ENCODE measurements at places on chromosomes 3 and 15.
A peak's percentile ranks its signal among the peaks of the same experiment; 100 is the strongest.

GRCh38 chr3:65584913-65585312 is 453.8 kb downstream of the MAGI1 start:
- DNase-seq, result no peak

- DNase-seq, result no peak
Measured at GRCh38 chr3:53773021-53773436, 73.2 kb downstream of the CHDH start.

- no peak for DNase-seq
Measured at GRCh38 chr3:52210550-52211046, 12.6 kb downstream of the ALAS1 start.

DNA sequence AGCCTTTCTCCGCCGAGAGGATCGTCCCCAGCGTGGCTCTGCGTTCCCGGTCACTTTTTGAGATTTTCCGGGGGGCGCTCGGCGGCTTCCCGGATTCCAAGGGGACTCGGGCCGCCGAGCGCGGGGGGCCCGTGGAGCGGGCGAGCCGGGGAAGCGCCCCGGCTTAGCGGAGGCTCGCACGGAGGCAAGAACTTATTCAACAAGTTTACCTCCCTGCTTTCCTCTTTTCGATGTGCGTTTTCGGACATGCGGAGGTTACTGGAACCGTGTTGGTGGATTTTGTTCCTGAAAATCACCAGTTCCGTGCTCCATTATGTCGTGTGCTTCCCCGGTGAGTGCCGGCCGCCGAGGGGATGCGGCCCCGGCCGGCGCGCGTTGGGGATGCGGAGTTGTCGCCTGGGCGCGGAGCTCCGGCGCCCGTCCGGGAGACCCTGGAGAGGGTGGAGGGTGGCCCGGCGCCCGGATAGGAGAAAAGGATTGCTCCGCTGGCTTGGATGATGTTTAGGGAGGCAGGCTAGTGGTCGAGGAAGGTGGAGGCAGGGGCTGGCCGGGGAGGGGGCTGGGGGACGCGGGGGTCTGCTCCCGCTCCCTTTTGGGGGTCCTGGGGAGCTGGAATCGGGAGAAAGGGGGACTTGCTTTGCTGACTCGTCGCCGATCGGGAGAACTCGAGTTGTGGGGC is 810 bp downstream of the PTPRG start:
- peak; percentile 36 for DNase-seq

DNA sequence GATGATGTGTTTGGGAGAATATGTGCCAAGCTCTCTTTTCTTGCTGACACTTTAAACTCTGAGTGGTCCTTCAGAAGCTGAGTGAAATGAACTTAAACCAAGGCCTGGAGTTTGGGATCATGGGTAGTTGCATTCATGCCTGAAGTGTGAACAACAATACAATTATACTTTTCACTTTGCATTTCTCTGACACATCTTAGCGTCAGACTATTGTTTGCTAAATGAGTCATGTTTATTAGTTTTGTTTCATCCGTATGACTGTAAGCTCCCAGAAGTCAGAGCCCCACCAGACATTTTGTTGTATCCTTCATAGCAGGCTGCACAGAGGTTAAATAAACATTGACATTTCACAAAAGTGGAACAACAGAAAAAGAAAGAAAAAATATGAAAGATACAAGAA is 542.6 kb downstream of the TUSC7 start:
- no peak for DNase-seq

DNA sequence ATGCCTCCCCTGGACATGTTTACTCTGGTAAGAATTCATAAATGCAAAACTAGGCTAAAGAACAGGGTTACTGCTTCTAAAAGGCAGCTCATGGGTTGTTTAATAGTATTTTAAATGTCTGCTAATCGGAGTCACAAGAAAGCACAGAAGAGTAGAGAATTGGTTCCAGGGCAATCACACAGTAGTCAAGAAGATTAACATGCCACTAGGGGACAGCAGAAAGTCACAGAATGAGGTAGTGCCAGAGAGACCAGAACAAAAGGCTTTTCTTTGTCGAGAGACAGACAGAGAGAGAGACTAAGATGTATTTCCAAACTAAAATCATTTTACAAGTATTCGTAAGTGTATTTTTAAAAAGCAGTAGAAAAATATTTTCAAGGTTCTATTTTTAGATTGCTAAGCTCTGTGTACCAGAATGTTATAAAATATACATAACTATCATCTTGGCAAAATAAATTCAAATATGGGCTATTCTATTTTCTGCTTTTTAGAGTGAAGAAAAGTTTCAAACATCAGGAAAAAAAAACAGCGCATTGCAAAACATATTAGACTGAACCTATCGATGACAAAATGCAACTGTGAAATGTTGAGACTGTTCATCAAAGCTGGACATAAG is 78.3 kb upstream of the CDIN1 start:
- DNase-seq, result peak; percentile 32

- no peak for DNase-seq
Measured at GRCh38 chr3:170046269-170047132, 8.7 kb downstream of the GPR160 start.

- DNase-seq, result no peak
Measured at GRCh38 chr15:63211549-63211948, 22.1 kb downstream of the RAB8B start.

- DNase-seq, result no peak
Measured at GRCh38 chr15:75720297-75720696, 7.6 kb upstream of the CSPG4 start.
